ENCODE measurements at places on chromosomes 4 and X.

- no peak for DNase-seq
These were observed 93.8 kb downstream of the APBB2 start for GRCh38 chr4:41120297-41121217.

DNA sequence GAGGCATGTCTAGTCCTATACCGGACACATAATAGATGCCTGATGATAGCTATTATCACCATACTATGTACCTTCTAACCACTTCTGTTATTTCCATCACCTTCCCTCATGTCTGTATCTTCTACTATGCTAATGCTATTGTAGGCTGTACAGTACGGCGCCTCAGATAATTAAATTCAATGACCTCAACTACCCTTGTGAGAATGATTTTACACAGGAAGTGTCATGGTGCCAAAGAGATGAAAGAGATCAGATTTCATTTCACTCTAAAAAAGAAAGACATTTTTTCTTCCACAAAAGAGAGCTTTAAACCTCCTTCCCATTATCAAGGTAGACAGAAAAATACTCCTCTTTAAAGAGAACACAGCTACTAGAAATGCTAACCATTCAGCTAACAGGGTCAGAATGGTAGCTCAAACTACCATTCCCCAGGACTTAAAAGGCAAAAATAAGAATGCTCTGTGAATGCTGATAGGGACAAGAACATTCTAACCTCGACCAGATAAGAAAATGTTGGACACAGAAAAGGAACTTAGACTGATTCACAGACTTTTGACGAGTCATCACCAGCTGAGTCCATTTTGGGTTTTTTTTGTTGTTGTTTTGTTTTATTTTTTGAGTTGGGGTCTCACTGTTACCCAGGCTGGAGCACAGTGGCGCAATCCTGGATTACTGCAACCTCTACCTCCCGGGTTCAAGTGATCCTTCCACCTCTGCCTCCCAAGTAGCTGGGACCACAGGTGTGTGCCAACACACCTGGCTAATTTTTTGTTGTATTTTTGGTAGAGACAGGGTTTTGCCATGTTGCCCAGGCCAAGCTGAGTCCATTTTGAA lies 99.2 kb upstream of the RAPGEF2 start:
- no peak for DNase-seq

GRCh38 chr4:47945930-47946726 lies 31.7 kb upstream of the NFXL1 start:
- no peak for DNase-seq

GRCh38 chrX:56833626-56834025 lies 104.6 kb downstream of the NBDY start:
- DNase-seq = no peak

DNA sequence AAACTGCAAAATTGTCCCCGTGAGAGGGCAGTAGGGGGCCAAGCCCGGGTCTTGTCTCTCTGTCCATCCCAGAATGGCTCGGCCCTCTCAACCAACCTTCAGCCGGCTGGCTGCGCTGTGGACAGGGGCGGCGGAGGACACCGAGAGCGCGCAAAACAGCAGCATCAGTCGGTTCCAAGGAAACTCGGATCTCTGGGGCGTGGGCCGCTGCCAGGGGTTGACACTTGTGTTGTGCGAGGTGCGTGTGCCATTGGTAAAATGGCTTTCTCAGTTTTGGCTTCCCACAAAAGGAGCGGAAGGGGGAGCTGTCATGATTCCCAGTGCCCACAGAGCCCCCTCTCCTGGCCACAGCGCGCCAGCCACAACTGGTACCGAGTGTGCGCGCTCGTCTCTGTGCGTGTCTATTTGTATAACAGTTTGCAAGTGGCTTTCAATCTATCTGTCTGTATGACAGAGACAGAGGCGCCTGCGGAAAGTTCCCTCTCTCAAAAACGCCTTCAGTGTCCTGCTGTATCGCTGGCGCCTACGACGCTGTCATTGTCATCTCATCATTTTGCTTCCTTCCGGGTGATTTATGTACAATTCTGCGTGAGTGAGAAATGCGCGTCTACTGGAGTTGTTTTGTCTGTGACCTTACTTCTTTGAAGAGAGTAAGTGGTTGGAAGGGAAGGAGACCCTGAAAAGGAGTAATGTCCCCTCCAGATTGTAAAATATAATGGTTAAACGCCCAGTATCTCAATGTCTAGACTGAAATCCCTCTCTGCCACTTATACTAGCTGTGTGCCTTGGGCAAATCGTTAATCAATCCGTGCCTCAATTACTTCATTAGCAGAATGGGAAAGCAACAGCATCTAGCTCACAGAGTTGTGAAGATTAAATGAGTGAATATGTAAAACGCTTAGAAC lies 1.8 kb downstream of the DKK2 start:
- DNase-seq = no peak

GRCh38 chrX:7446815-7447214 lies 298.9 kb upstream of the PUDP start:
- no peak for DNase-seq

GRCh38 chr4:174910271-174910670 lies 7.9 kb upstream of the ADAM29 start:
- DNase-seq = no peak

- no peak for DNase-seq
These were observed 1140.2 kb downstream of the FAM133A start for GRCh38 chrX:94814216-94814615.

DNA sequence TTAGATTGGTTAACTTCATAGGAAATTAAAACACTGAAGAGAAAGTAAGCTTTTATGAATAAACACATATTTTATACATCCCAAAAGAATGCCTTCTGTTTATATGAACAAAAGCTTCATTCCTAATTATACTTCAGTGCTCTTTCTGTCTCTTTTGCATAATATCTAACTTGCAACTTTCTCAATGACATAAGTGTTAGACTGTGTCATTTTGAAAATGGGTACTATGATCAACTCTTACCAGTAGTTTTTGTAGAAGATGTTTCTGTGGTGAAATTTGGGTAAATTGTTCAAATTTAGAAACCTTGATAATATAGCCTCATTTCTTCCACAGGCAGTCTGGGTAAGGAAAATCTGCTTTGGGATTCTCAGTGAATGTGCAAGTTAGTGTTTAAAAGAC lies 991.4 kb downstream of the CCSER1 start:
- DNase-seq = no peak

- no peak for DNase-seq
These were observed 112.5 kb downstream of the SH3KBP1 start for GRCh38 chrX:19774905-19775304.

DNA sequence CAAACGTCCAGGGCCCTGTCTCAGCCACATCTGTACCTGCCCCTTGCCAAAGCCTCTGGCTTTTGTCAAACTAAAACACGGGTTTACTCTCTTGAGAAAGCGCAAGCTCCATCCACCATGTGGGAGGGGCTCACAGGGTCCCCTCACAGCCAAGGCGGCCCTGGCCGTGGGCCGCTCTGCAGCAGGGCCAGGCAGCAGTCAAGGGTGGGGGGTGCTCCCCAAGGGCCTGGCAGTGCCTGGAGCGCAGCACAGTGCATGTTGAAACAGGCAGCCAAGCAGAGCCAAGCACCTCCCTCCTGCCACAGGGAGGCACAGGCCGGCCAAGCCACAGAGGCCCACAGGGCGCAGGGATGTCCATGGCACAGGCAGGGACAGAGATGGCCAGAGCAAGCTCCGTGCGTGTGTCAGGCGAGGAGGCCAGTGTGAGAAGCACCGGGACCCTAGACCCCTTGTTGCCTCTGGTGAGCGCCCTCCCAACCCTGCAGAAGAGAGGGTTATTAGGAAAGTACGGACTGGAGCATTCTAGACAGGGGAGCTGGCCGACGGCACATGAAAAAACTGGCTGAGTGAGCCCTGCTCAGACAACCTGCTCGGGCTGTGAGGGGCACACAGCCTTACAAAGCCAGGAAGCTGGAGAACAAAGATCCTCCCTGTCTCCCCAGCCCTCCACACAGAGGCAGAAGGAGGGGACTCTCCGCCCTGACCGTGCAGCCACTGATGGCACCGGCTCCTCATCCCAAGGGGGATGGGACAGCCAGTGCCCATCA lies 39.0 kb downstream of the FAM53A start:
- no peak for DNase-seq

GRCh38 chrX:104270212-104270611 lies 15.5 kb upstream of the ESX1 start:
- DNase-seq = no peak

GRCh38 chrX:64885850-64886249 lies 90.4 kb downstream of the ZC4H2 start:
- no peak for DNase-seq

DNA sequence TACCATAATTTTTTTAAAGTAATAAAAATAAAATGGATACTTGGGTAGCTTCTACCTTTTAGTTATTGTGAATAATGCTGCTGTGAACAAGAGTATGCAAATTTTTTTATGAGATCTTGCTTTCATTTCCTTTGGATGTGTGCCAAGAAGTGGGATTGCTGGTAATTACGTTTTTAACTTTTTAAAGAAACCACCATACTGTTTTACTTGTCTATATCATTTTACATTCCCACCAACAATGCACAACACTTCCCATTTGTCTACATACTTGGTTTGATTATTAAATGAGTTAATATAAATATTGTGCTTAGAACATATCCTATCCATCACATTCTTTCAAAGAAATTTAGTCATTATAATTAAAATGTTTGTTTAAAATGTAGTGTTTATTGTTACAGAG lies 3.9 kb upstream of the SULT1B1 start:
- DNase-seq = no peak

GRCh38 chrX:66020631-66021334 lies 19.1 kb downstream of the VSIG4 start:
- no peak for DNase-seq

GRCh38 chr4:4899202-4899925 lies 39.9 kb downstream of the MSX1 start:
- DNase-seq = no peak

GRCh38 chr4:182829196-182829595 lies 88.0 kb downstream of the DCTD start:
- no peak for DNase-seq

DNA sequence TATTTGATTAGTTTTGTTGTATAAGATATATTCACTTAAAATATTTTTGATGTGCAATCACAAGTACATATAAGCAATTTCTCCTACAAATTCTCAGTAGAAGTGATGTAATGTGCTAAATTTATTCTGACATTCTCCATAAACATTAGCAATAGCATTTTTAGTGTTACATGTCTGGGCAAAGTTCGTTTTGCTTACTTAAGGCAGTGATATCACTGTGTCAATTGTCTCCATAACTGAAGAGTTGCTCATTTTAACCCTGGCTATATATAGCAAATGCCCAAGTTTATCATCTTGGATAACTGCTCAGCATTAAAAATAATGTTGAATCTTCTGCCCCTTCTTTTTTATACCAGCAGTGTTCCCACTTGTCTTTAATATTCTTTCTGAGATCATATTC lies 340.0 kb upstream of the NDST4 start:
- DNase-seq = no peak

- DNase-seq = no peak
These were observed 411.3 kb upstream of the EMCN start for GRCh38 chr4:100929135-100929534.

GRCh38 chr4:90415116-90415515 lies 287.9 kb downstream of the CCSER1 start:
- no peak for DNase-seq

DNA sequence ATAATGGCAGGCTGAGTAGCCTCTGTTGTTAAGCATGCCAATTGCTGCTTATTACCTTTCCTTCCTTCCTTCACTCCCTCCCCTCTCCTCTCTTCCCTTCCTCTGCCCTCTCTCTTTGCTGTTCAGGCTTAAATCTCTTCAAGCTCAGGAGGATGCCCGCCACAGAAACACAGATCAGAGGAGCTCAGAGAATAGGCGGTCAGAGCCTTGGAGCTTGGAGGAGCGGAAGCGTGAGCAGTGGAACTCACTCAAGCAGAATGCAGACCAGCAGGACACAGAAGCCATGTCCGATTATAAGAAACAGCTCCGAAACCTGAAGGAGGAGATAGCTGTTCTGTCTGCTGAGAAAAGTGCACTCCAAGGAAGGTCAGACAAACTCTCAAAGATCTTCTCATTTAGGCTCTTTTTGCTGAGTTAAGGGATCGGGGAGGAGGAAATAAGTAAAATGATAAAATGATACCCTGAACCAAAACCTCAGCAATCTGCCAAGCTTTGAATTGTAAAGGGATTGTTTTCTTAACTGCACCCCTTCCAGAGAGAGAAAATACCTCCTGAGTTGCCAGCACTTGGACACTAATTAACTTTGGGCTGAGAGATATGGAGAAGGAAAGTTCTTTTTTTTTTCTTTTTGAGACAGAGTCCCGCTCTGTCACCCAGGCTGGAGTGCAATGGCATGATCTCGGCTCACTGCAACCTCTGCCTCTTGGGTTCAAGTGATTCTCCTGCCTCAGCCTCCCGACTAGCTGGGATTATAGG lies 20.9 kb downstream of the SPATA18 start:
- no peak for DNase-seq

GRCh38 chr4:96352051-96352517 lies 512.2 kb downstream of the PDHA2 start:
- DNase-seq = no peak

Data from stimulated activated CD8-positive, alpha-beta memory T cell treated with anti-CD3 and anti-CD28 coated beads, Interleukin-12 subunit alpha, Interleukin-12 subunit beta, amount 100 ng/mL, for 4 hours (primary cell).